ENCODE measurements at places on chromosomes 12 and 14.

GRCh38 chr12:3931206-3931605 lies 58.0 kb upstream of the PARP11 start:
- DNase-seq, result no peak

- no peak for DNase-seq
Observed at GRCh38 chr12:5900533-5901205, 44.4 kb downstream of the ANO2 start.

- no peak for DNase-seq
Observed at GRCh38 chr12:108600702-108601007, 2.8 kb upstream of the TMEM119 start.

DNA sequence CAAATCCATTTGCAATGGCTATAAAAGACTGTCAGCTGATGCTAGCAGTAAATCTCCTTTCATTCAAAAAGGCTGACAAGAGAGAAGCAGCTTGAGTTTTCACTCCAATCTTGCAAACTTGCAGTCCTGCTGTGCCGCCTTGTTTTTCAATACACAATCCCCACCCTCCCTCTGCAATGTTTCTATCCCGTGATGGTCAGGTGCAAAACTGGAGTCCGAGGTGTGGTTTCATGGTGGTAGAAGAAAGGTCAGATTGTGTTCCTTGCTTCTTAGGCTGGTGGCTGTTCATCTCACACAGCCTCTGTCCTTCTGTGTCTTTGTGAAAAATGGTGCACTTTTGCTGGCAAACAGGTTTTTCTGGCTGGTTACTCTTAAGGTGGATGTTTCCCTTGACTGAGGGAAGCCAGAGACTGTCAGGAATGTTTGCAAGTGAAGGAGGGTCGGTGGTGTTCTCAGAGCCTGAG lies 27.7 kb upstream of the TBX3 start:
- DNase-seq, result no peak

GRCh38 chr12:5518584-5519365 lies 86.9 kb downstream of the NTF3 start:
- no peak for DNase-seq

DNA sequence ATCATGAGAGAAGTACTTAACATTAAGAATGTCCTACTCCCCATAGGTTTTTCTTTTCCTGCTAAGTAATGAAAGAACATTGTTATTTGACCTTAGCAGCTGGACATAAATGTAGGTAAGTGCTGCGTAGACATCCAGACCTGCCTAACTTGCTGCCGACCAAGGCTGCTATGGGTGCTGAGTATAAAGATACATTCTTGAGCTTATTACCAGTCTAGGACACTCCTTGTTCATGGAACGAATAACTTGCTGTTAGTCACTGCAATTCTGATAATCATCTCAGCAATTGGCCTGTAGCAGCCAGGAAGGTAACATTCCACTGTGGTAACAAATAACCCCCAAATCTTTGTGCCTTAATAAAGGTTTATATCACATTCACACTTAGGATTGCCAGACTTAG lies 478.1 kb downstream of the VRK1 start:
- DNase-seq, result no peak

- DNase-seq, result no peak
Observed at GRCh38 chr12:33759279-33759678, 263.0 kb upstream of the ALG10 start.

DNA sequence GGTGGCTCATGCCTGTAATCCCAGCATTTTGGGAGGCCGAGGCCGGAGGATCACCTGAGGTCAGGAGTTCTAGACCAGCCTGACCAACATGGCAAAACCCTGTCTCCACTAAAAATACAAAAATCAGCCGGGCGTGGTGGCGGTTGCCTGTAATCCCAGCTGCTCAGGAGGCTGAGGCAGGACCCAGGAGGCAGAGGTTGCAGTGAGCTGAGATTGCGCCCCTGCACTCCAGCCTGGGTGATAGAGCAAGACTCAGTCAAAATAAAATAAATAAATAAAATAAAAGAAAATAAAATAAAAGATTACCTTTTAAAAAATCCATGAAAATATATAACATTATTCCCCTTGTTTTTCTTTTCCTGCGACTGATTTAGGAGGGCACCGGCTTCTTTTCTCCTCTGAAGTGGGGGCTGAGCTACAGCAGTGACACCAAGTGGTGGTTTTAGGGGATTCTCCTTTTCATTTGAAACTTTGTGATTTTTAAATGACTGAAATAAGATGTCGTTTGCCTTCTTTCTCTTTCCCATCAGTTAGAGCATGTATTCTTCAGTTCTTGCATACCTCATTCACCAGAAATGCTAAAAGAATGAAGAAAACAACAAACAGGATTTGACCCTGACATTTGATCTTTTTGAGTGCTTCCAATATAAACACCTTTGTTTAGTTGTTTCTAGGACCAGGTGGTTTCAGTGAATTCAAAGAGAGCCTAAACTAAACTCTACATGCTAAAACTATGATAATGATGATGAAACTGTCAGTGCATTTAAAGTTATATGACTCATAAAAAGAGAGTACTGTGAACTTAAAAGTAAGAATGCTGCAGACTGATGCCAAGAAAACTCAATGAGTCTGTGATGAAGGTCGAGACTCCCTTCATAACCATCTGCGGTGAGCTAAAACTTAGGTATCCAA lies 22.6 kb upstream of the PKP2 start:
- DNase-seq, result no peak

GRCh38 chr12:19085090-19085489 lies 44.4 kb upstream of the PLEKHA5 start:
- DNase-seq, result no peak

GRCh38 chr12:14135996-14136395 lies 154.6 kb upstream of the GRIN2B start:
- DNase-seq, result no peak

DNA sequence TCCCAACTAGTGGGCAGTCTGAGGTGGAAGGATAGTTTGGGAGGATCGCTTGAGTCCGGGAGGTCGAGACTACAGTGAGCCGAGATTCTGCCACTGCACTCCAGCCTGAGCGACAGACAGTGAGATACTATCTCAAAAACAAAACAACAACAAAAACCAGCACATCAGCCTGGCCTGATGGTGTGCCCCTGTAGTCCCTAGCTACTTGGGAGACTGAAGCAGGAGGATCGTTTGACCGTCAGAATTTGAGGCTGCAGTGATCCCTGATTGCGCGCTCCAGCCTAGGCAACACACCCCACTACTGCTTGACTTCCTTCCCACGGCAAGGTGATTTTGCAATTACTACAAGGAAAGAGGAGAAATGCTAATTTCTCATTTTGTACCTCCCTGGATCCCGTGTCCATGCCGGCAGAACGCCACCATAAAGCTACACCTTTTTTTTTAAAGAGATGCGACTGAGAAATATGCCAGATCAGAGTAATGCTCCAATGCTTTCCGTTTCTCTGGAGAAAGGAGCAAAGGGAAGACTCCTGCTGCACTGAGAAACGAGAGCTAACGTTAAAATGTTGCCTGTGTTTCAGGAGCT lies 672 bp upstream of the SCFD1 start:
- DNase-seq, result peak; percentile 25

DNA sequence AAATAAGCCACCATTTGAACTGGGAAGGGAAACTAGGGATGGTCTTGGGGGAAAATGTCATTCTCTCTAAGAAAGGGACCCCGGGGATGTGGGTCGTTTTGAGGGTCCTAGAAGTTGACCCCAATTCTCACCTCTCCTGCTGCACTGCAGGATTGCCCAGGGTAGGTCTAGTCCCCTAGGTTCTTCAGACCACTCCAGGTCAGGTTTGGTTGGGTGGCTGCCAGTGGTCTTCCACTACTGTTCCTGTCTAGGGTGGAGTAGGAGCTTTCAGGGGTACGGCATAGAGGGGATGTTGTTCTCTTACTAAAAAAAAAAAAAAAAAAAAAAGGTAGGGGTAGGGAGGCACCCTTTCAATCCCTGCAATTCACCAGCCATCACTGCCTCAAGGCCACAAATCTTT lies 7.3 kb downstream of the HOXC8 start:
- no peak for DNase-seq

DNA sequence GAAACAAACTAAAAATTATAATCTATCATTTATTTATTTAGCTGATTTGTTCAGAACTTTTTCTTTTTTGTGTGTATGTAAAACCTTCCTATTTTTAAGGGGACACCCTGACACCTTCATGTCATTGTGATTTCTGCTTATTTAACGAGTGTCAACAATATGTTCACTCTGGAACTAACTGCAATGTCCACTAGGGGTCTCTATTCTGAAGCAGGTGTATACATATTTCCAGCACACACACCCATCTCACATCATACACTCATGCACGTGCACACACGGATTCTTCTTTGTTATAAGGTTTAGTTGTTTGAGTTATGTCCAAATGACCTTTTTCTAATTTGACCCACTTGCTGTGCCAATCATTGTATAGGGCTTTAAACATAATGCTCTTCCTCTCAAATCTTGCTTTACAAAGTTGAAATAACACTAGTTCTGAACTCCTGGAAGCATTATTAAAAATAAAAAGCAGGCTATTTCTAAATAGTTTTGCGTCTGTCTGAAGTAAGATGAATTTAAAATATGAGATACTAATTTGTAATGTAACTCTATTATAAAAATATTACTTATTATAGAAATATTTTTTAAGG lies 15.5 kb downstream of the E2F7 start:
- peak; percentile 72 for DNase-seq

GRCh38 chr14:38197784-38198335 lies 9.8 kb upstream of the SSTR1 start:
- DNase-seq, result no peak

DNA sequence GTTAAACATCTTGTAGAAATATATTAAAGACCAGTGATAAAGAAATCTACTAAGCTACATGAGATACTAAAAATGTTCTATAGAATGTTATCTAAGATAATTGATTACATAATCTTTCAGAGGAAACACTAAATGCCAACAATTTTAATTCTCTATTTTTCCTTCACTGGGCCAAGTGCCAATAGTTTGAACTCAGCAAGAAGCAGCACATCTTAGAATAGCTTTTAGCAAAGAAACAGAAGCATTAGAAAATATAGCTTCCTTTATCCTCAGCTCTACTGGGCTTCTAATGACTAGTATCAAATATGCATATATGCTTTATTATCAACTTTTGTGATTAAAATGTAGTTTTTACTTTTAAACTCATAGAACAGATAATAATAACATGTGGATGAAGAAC lies 461.4 kb upstream of the USP15 start:
- DNase-seq, result no peak

DNA sequence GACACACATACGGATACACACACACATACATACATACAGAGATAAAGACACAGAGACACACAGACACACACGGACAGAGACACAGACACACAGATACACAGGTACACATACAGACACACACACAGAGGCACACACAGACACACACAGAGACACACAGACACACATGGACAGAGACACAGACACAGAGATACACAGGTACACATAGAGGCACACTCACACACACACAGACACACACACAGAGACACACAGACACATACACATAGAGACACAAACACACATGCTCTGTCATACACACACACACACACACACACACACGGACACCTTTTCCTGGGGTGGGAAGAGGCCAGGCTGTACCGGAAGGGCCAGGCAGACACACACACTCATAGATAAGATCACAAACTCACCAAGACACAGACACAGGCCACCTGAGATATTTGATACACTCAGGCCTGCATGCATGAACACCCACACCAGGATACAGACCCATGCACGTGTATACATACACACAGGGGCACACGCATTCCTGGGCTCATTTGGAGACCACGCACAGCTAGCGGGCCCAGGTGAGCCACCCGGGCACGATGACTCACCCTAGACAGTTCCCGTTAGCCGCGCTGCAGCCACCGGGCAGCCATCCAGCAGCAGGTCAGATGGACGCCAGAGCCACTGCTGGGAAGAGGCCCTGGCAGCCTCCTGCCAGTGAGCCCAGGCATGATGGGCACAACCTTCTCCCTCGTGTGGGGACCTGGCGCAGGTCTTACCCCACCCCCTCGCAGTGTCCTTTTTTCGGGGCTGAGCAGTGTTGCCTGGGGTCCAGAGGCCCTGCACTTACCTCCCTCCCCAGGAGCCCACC lies 1.8 kb upstream of the AHNAK2 start:
- DNase-seq, result no peak

GRCh38 chr12:75892731-75893408 lies 138.7 kb downstream of the PHLDA1 start:
- DNase-seq, result no peak

DNA sequence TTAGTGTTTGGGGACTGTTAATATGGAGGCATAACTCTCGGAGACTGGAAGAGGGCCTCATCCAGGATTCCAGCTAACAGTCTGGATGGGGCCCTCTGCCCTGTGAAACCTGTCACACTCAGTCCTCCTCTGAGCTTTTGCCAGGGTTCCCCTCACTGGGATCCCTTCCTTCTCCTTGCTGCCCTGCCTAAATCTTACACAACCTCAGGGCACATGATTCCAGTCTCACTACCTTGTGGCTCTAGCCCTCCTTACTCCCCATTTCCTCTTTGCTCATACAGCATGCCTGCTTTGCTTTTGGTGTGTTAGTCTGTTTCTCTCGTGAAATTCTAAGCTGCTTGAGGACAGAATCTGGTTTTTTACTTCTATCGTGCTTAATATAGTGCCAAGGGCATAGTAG lies 942 bp upstream of the GSG1 start:
- DNase-seq, result peak; percentile 47

DNA sequence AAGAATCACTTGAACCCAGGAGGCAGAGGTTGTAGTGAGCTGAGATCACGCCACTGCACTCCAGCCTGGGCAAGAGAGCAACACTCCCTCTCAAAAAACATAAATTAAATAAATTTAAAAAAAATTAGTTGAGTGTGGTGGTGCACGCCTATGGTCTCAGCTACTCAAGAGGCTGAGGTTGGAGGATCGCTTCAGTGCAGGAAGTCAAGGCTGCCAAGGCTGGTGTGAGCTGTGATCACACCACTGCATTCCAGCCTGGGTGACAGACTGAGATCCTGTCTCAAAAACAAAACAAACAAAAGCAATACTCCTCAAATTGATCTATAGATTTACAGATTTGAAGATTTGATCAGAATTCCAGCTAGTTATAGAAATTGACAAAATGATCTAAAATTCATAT lies 92.7 kb upstream of the RESF1 start:
- DNase-seq, result no peak

DNA sequence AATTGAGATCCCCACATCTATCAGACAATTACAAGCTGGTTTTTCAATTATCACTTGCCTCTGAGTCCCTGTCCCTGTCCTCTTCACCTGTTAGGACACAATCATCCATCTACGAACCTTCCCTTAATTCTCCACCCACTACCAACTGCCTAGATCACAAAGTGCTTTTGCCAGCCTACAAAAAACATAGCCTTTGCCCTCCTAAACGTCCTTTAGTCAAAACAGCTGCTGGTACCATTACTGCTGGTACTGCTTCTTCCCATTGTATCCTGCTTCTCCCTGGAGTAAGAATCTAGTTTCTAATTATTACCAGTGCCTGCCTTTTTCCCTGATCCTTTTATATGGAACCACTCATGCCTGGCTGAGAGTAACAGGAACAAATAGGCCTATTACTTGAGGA lies 82.1 kb downstream of the CPNE8 start:
- no peak for DNase-seq

DNA sequence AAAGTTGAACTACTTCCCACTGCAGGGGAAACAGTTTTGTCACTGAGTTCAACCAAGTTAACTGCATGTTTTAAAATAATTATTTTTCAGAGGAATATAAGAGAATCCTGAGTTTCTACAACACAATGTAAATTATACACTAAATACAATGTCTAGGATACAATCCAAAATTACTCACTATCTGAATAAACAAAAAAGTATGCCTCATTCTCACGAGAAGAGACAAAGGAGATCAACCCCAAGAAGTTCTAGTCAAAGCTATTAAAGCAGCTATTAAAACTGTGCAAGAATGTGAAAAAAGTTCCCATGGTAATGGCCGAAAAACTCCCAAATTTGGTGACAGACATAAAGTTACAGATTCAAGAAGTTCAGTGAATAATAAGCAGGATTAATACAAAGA lies 8.8 kb upstream of the KCNK13 start:
- DNase-seq, result no peak

GRCh38 chr14:101788016-101788635 lies 26.6 kb downstream of the PPP2R5C start:
- DNase-seq, result no peak

Data from AML-193 (cell line).